ENCODE measurements at places on chromosomes 16 and 17. TPM values are rescaled to one million over a fixed set of nuclear protein-coding genes. Genes with fewer than 3 reads are reported as not detected.

DNA sequence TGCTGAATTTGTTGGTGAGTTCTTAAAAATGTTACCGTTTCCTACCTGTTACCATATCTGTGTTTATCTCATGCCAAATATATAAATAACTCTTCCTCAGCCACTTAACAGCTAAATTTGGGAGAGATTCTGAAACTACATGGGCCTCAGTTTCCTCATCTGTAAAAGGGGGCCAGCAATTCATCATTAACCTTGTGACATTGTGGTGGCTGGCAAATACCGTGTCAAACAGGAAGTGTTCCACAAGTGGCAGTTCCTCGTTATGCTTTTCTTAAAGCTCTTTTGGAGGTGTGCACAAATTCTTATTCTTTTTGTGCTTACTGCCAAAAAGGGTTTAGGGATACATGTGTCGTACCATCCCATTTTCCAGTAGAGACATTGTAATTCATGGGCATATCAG is 220.4 kb upstream of the CACNG5 start:
- no peak for DNase-seq

Gene MPV17L
- 5.6 TPM for total RNA-seq

- peak; percentile 98 for DNase-seq
Observed at GRCh38 chr17:44655983-44656710, at the start of gene MEIOC. TSS of gene MEIOC (plus strand) at chr17:44656468. CDS start at chr17:44656614, 146 bp downstream.

- no peak for DNase-seq
Observed at GRCh38 chr17:57406131-57406980, 150.0 kb downstream of the MSI2 start.

GRCh38 chr16:79752396-79752795 is 151.9 kb upstream of the MAF start:
- no peak for DNase-seq

Gene CLEC19A
- 0.20 TPM for total RNA-seq

Gene NSF
- 36.4 TPM for total RNA-seq

Gene NHLRC4
- 0.42 TPM for total RNA-seq

Gene OMG
- total RNA-seq = not detected

GRCh38 chr16:83954577-83955016 is 1.6 kb downstream of the OSGIN1 start:
- peak; percentile 55 for DNase-seq

GRCh38 chr16:70608521-70608920 is 37.8 kb upstream of the IL34 start:
- peak; percentile 57 for DNase-seq

- peak; percentile 76 for DNase-seq
Observed at GRCh38 chr17:7041607-7042500, 2.0 kb downstream of the SLC16A11 start.

GRCh38 chr17:66855204-66855603 is 20.3 kb downstream of the CACNG5 start:
- peak; percentile 71 for DNase-seq

DNA sequence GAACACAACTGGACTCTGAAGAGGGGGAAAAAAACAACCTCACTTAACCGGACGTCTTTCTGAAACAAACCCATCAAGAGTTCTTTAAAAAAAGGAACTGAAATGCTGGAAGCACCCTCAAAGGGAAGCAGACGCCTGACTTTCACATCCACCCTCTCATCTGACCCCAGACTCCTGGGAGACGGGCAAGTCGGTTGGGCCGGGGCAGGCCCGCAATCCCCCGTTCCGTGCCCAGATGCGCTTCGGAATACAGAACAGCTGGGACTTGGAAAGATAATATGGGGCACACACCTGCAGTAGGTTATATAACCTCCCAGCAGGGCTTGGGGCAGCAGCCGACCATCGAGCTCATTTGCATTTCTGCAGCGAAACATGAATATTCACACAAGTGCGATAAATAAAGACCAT is 3.7 kb downstream of the ARHGAP27 start:
- no peak for DNase-seq

Gene ZMYND15
- 0.44 TPM for total RNA-seq

Gene KRT40
- total RNA-seq = not detected

DNA sequence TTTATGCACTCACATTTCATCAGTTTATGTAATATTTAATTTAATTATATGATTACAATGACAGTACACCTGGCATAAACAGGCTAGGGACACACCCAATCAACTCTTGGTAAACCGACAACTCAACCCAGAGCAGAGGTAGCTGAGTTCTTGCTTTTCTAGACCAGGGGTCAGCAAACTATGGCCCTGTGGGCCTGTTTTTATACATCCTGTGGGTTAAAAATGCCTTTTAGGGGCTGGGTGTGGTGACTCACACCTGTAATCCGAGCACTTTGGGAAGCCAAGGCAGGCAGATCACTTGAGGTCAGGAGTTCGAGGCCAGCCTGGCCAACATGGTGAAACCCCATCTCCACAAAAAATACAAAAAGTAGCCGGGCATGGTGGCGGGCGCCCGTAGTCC is 99.2 kb upstream of the TMEM97 start:
- DNase-seq = no peak

DNA sequence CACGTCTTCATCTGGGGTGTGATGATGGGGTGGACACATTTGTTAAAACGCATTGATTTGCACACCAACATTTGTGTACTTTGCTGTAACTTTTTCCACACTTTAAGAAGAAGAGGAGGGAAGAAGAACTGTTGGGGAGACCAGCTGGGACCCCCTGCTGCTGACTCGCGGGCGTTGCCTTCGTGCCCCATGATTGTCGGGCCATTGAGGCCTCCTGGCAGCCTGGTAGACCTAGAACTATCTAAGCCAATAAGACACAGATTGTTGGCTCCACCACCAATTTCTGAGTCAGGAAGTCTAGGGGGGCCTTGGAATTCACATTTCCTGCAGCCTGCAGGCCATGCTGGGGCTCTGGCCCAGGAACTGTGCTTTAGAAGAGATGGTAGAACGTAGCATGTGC is 105.5 kb downstream of the TNFRSF13B start:
- no peak for DNase-seq

DNA sequence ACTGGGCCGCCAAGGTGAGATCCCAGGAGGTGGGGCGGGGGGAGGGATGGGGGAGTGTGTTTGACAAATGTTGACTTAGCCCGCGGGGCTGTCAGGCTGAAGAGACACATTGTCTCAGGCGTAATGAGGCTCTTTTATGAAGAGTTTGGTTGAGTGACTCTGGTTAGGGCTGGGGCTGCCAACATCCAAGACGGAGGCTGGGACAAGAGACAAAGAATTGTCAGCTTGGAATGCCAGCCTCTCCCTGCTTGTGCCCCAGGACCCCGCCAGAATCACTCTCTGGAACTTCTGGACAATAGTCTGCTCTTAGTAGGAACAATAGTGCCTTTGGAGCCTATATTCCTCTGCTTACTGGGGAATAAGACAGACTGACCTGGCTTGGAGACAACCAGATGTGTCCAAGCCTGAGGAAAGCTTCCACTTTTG is 24.0 kb downstream of the PCTP start:
- no peak for DNase-seq

DNA sequence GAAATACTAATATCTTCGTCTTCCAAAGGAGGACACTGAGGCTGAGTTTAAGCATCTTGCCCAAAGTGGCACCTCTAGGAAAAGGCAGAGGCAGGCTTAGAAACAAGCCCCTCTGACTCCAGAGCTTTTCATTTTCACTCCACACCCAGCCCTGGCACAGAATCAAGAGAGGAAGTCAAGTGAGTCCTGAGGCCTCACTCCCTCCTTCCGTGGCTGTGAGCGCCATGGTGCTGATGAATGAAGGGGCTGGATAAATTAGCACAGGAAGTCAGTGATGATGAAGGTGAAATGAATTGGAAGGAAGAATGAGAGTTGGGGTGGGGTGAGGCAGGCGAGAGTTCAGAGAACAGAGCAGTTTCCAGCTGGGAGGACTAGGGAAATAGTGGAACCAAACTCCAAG is 179.3 kb downstream of the TMEM132E start:
- DNase-seq = no peak

Gene RCVRN
- not detected for total RNA-seq

Gene SMIM36
- not detected for total RNA-seq

Gene SPATA22
- not detected for total RNA-seq

Gene GCGR
- total RNA-seq = 0.26 TPM

Gene NGFR
- 9.6 TPM for total RNA-seq

- no peak for DNase-seq
Observed at GRCh38 chr17:14471052-14471451, 170.2 kb downstream of the HS3ST3B1 start.

Gene CCL14
- total RNA-seq = not detected

- no peak for DNase-seq
Observed at GRCh38 chr17:12024327-12024726, 3.6 kb downstream of the MAP2K4 start.

- no peak for DNase-seq
Observed at GRCh38 chr16:5005916-5006315, 27.8 kb downstream of the NAGPA start.

Gene RTN4RL1
- total RNA-seq = 0.18 TPM

Gene FLII
- total RNA-seq = 298 TPM

DNA sequence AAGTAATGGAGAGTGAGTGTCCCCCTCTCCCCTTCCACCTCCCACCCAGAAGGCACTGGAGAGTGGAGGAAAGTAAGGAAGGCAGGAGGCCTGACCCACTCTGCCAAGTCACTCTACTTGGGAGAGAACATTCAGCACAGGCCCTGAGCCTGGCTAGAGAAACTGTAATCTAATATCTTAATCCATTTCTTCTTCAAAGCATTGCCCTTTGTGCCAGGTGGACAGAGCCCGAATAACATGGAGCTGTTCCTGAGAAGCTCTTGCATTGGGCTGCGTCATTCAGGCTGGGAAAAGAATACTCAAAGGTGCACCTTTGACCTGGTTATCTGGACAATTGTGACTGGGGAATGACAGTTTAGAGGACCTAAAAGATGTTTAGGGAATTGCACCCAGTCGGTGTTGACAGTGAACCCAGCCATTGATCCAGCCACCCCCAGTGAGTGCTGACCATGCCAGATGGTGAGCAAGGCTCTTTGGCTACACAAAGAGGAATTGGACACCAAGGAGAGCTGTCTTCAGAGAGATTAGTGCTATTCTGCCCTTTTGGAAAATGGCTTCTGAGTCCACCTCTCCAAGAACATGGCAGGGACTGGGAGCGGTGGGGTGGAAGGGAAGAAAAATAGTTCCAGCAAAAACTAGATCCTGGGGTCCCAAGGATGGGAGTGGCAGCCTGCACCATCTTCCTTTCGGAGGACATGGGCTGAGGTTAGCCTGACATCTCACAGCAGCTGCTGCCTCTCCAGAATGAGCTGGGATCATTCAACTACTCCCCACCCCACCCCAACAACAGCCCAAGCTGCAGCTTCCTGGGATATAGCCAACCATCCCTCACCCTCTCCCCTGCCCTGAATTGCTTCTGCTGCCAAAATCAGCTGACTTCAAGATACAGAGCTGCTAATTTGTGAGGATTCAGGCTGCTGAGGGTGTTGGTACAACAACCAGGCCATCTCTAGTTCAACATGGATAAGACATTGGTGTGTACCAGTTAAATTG is 11.6 kb upstream of the NOG start:
- DNase-seq = no peak

Gene SMURF2
- 33.0 TPM for total RNA-seq

DNA sequence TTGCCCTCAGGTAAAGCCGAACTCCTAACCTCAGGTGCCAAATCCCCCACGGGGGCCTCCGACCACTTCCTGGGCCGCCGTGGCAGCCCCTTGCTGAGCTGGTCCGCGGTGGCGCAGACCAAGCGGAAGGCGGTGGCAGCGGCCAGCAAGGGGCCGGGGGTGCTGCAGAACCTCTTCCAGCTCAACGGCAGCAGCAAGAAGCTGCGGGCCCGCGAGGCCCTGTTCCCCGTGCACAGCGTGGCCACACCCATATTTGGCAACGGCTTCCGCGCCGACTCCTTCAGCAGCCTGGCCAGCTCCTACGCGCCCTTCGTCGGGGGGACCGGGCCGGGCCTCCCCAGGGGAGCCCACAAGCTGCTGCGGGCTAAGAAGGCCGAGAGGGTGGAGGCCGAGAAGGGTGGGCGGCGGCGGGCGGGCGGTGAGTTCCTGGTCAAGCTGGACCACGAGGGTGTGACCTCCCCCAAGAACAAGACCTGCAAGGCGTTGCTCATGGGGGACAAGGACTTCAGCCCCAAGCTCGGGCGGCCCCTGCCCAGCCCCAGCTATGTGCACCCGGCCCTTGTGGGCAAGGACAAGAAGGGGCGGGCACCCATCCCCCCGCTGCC is 51.6 kb downstream of the ACTG1 start:
- no peak for DNase-seq
